ENCODE measurements at places on chromosomes 11 and 22.

- DNase-seq, result peak; percentile 55
Observed at GRCh38 chr11:29135504-29135903, 881.3 kb downstream of the KCNA4 start.

- peak; percentile 85 for DNase-seq
Observed at GRCh38 chr22:41532908-41533825, 11.1 kb downstream of the POLR3H start.

DNA sequence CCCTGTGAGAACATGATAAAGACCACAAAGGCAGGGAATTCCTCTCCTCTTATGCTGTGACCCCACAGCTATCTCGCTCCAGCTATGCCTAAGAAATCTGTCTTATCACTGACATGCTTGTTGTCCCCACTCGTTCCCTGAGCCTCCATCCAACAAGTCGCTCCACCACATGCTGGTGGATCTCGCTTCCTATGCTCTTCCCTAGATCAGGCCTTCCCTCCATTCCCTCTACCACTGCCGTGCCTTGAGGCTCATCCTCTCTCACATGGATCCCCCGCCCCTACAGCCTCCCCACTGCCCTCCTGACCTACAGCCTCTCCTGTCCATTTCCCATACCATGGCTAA lies 1.4 kb upstream of the DGAT2 start:
- DNase-seq, result no peak

- DNase-seq, result no peak
Observed at GRCh38 chr11:1460396-1460985, 26.1 kb downstream of the MOB2 start.

- DNase-seq, result peak; percentile 76
Observed at GRCh38 chr11:133038850-133039249, 493.5 kb downstream of the OPCML start.

GRCh38 chr11:1739576-1739975 lies 10.8 kb downstream of the IFITM10 start:
- DNase-seq, result no peak

DNA sequence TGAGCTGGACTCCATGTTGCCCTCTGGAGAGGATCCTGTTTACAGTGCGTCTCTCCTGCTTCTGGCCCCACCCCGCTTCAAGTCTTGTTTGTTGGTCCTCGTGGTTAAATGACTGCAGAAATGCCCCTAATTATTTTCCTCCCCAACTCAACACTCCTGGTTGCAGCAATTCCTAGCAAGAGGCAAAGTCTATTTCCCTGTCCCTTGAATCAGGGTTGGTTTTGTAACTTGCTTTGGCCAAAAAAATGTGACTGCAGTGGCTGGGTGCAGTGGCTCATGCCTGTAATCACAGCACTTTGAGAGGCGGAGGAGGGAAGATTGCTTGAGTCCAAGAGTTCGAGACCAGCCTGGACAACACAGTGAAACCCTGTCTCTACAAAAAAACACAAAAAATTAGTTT lies 41.0 kb upstream of the FGF3 start:
- no peak for DNase-seq

DNA sequence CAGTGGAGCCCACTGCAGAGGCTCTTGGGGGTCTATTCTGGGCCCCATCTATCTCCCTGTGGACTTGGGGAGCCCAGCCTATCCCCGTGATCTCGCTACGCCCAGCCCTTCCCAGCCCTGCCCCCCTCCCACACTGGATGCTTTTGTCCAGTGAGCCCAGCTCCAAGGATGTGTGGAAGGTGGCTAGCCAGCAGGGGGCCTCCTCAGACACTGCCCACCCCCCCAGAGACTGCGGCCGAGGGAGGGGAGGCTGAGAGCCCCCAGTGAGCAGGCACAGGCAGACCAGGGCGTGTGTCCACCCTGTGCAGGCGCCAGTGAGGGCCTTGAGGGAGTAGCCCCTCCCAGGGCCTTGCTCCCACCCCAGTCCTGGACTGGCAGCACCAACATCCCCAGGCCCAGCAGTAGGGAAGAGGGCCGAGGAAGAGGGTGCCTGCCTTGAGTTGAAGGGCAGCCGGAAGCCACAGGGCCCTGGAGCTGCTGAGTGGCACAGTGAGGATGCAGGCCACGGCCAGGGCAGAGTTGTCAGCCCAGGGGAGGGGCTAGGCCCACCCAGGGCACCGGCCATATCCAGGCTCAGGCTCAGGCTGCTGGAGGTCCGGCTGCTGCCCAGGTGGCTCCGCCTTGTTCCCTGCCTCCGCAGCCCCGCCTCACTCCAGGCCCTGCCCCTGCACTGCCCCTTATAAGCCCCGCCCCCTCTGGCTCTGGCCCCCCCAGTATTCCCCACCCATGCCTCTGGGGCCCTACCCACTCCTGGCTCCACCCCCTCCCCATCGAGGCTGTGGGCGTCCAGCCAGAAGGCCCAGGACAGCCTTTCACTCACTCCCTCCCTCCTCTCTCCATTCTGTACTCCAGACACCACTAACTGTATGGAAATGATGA lies 28.0 kb downstream of the MOB2 start:
- peak; percentile 50 for DNase-seq

GRCh38 chr11:14388352-14388751 lies 29.4 kb upstream of the RRAS2 start:
- DNase-seq, result no peak

GRCh38 chr11:44621140-44621681 lies 55.7 kb downstream of the CD82 start:
- DNase-seq, result peak; percentile 93

- DNase-seq, result no peak
Observed at GRCh38 chr11:20020716-20021115, 139.6 kb downstream of the DBX1 start.

DNA sequence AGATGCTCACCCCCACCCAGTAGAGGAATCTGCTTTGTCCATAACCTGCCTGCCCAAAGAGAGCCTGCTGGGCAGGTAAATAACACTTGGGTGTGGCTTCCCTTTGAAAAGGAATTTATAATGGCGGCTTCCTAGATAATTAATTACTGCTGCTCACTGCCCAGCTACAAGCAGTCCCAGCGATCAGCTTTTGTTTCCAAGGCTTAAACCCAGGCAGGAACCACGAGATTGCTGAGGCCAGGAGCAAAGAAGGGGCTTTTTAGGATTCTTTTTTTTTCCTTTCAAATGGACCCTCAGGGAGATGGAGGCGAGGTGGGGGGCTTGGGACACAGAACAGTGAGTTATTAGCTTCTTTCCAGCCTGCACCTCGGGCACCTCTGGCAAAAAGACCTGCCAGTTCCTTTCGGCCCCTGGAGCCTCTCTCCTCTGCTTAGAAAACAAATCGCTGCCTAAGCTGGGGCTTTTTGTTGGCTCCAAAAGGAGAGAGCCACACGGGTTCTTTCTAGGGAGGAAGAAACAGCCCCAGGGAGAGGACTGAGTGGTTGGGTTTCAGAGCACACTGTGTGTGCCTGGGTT lies 107.2 kb downstream of the TSPAN18 start:
- DNase-seq, result no peak

DNA sequence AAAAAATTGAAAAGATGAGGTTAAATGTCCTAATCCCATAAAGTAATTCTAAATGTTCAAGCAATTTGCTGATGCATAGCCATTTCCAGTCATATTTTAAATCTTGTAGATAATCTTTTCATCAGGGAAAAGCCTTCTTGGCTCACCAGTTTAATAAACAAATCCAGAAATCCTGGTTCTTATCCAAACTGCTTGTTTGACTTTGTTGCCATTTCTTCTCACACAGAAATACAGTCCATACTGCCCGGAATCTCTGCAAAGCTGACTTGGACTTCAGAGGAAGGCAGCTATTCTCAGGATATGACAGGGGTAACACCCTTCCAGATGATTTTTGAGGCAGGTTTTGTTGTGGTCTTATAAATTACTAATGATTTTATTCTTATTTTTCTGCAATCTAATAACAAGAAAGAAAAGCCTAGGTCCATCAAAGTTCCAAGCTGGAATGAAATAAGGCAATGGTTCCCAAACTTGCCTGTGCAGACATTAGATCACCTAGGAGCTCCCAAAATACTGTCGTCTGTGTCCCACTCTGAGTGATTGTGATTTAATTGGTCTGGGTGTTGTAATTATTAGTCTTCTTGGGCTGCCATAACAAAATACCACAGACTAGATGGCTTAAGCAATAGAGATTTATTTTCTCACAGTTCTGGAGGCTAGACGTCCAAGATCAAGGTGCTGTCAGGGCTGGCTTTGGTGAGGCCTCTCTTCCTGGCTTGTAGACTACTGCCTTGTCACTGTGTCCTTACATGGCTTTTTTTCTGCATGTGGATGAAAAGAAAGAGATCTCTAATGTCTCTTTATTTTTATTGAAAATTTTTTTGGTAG lies 55.1 kb upstream of the RCE1 start:
- DNase-seq, result no peak

GRCh38 chr22:20403779-20404140 lies 9.8 kb downstream of the ZNF74 start:
- DNase-seq, result no peak

- no peak for DNase-seq
Observed at GRCh38 chr11:78469896-78470295, 52.3 kb upstream of the GAB2 start.
